Endothelial cell (in vitro differentiated cells): ENCODE measurements at places on chromosomes 12 and 14.

DNA sequence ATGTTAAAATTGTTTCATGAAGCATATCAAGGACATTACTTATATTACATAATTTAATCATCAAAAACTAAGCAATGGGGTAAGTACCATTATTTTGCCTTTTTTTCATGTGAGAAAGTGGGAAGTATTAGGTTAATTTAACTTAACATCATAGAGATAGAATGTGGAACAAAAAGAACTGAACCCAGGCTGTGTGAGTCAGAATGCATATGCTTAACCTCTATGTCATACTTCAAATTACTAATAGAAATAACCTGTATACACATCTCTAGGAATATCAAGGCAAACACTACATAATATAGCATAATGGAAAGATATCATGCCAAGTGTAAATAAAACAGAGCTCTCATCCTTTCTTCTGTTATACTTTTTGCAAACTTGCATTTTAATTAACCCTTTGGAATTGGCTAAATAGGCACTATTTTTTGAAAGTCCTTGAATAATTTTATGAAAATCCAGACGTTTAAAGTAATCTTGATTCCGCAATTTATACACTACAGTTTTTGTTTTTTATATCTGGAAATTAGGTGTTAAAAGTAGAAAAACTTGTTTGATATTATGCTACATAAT lies 777.7 kb downstream of the SLC6A15 start:
- H3K4me3 ChIP-seq, result no peak overlapping the region
- H3K27me3 ChIP-seq, result no peaks in the 10 kb centered on the region
- H3K36me3 ChIP-seq, result no peaks in the 10 kb centered on the region
- no peaks in the 10 kb centered on the region for H3K4me1 ChIP-seq
- DNase-seq, result no peak

DNA sequence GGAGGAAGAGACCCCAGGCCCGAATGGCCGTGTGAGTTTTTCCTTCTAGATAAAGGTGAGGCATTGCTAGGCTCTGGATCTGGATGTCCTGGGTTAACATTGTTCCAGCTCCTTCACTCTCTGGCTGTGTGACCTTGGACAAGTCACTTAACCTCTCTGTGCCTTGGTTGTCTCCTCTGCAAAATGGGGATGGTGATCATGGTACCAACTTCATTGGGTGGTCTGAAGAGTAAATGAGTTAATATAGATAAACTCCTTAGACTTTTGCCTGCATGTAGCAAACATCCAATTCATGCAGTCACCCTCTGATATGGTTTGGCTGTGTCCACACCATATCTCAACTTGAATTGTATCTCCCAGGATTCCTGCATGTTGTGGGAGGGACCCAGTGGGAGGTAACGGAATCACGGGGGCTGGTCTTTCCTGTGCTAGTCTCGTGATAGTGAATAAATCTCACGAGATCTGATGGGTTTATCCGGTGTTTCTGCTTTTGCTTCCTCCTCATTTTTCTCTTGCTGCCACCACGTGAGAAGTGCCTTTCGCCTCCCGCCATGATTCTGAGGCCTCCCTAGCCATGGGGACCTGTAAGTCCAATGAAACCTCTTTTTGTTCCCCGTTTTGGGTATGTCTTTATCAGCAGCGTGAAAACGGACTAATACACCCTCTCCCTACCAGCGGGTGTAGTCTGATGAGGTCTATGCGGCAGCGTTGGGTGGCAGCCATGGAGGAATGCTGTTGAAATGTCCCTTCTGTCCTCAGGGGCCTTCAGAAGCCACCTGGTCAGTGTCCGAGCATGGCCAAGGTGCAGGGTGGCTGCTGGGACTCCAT lies 256.1 kb downstream of the GLT1D1 start:
- peaks cover 14% of the 10 kb centered on the region for H3K36me3 ChIP-seq
- H3K4me3 ChIP-seq, result no peak overlapping the region
- H3K27me3 ChIP-seq, result peaks cover 3% of the 10 kb centered on the region
- no peak for DNase-seq
- no peaks in the 10 kb centered on the region for H3K4me1 ChIP-seq
- H3K27ac ChIP-seq, result no peak overlapping the region

DNA sequence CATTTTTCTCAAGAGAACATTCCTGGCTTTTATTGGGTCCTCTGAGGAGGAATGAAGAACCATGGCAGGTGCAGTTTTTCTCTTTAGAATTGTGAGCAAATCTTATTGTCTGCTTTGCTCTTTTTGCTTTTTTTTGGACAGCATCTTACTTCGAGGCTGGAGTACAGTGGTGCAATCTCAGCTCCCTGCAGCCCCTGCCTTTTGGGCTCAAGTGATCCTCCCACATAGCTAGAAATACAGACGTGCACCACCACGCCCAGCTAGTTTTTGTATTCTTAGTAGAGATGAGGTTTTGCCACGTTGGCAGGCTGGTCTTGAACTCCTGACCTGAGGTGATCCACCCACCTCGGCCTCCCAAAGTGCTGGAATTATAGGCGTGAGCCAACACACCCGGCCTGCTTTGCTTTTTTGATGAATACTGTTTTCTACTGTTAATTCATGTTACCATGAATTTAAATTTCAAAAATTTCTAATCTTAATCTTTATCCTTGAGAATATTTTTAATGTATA lies 71.5 kb downstream of the POLR3B start:
- H3K4me1 ChIP-seq, result peaks cover 17% of the 10 kb centered on the region
- no peak overlapping the region for H3K27ac ChIP-seq
- no peaks in the 10 kb centered on the region for H3K36me3 ChIP-seq
- peaks cover 3% of the 10 kb centered on the region for H3K27me3 ChIP-seq
- DNase-seq, result no peak
- no peak overlapping the region for H3K4me3 ChIP-seq

- H3K27ac ChIP-seq, result no peak overlapping the region
- H3K4me3 ChIP-seq, result no peak overlapping the region
- H3K4me1 ChIP-seq, result peaks cover 4% of the 10 kb centered on the region
- DNase-seq, result no peak
- H3K27me3 ChIP-seq, result no peaks in the 10 kb centered on the region
- H3K36me3 ChIP-seq, result no peaks in the 10 kb centered on the region
Measured at GRCh38 chr14:96790186-96790585, 7.0 kb upstream of the VRK1 start.

GRCh38 chr14:51883232-51883631 lies 22.8 kb downstream of the GNG2 start:
- H3K4me3 ChIP-seq, result no peak overlapping the region
- H3K27me3 ChIP-seq, result peaks cover 3% of the 10 kb centered on the region
- peaks cover 4% of the 10 kb centered on the region for H3K36me3 ChIP-seq

GRCh38 chr12:113950873-113951272 lies 15.3 kb downstream of the RBM19 start:
- H3K36me3 ChIP-seq, result peaks cover 36% of the 10 kb centered on the region
- no peak overlapping the region for H3K27ac ChIP-seq
- no peak overlapping the region for H3K4me3 ChIP-seq

DNA sequence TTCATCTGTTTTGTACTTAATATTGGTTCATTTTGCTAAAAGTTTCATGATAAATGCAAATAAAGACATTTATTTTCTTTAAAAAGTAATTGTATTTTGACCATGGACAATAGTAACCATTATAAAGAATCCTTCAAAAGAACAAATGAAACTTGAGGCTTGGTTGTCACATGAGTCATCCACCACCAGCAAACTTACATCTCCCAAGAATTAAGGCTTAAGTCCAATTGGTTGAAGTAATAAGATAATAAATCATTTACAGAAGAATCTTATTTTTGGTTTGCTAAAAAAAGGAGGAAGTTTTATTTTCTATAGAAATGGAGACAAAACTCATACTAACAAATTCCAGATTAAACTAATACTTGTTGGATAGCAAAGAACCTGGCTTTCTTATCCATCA lies 84.8 kb upstream of the KITLG start:
- no peak overlapping the region for H3K27ac ChIP-seq
- peaks cover 2% of the 10 kb centered on the region for H3K27me3 ChIP-seq
- H3K4me1 ChIP-seq, result peaks cover 5% of the 10 kb centered on the region
- H3K36me3 ChIP-seq, result no peaks in the 10 kb centered on the region
